Mammary microvascular endothelial cell (primary cell): ENCODE measurements at places on chromosomes 5 and 9. TPM values are rescaled to one million over a fixed set of nuclear protein-coding genes. Genes with fewer than 3 reads are reported as not detected.

The PCDHGB7 gene
- 3.1 and 5.3 TPM in 2 replicates for total RNA-seq

The DND1 gene
- 0.10 and 0.80 TPM in 2 replicates for total RNA-seq

The GABRA6 gene
- total RNA-seq = not detected in 2 replicates

The IL5 gene
- not detected in 2 replicates for total RNA-seq

The EPB41L4A gene
- total RNA-seq = 7.3 and 10.6 TPM in 2 replicates

The PCDHGB3 gene
- 0.67 and 1.4 TPM in 2 replicates for total RNA-seq

The LHX6 gene
- total RNA-seq = 16.9 and 17.3 TPM in 2 replicates

The SLC4A9 gene
- not detected in 2 replicates for total RNA-seq

The C9orf153 gene
- total RNA-seq = not detected in 2 replicates

The DMGDH gene
- total RNA-seq = 0.13 and 0.15 TPM in 2 replicates

The ANKRD55 gene
- 1.1 and 2.3 TPM in 2 replicates for total RNA-seq

The MYORG gene
- total RNA-seq = 6.1 and 7.4 TPM in 2 replicates

The DRD1 gene
- not detected in 2 replicates for total RNA-seq

The TAL2 gene
- not detected in 2 replicates for total RNA-seq

The NR6A1 gene
- total RNA-seq = 0.54 and 0.80 TPM in 2 replicates

The PFN3 gene
- total RNA-seq = not detected in 2 replicates

The SLC44A1 gene
- total RNA-seq = 21.2 and 22.4 TPM in 2 replicates

The AFAP1L1 gene
- 69.0 and 72.3 TPM in 2 replicates for total RNA-seq

The SUSD3 gene
- 0.07 and 0.10 TPM in 2 replicates for total RNA-seq

The CAVIN4 gene
- total RNA-seq = 0.94 and 1.2 TPM in 2 replicates

The GPR21 gene
- 0.25 TPM in 1 of 2 replicates, not detected in the other for total RNA-seq

The PDE4D gene
- 12.3 and 17.8 TPM in 2 replicates for total RNA-seq

The PLEKHG4B gene
- 0.05 and 0.07 TPM in 2 replicates for total RNA-seq

The PCDHGA7 gene
- 0.80 and 1.1 TPM in 2 replicates for total RNA-seq

The ZNF454 gene
- 0.47 and 0.74 TPM in 2 replicates for total RNA-seq

The IL4 gene
- total RNA-seq = not detected in 2 replicates

The BARX1 gene
- not detected in 2 replicates for total RNA-seq
